Activated CD8-positive, alpha-beta memory T cell treated with anti-CD3 and anti-CD28 coated beads, Interleukin-2, amount 10 ng/mL, durations not matched to agents 7 days and 5 days (primary cell): ENCODE measurements at places on chromosomes 4 and X. TPM values are rescaled to one million over a fixed set of nuclear protein-coding genes. Genes with fewer than 3 reads are reported as not detected.

DNA sequence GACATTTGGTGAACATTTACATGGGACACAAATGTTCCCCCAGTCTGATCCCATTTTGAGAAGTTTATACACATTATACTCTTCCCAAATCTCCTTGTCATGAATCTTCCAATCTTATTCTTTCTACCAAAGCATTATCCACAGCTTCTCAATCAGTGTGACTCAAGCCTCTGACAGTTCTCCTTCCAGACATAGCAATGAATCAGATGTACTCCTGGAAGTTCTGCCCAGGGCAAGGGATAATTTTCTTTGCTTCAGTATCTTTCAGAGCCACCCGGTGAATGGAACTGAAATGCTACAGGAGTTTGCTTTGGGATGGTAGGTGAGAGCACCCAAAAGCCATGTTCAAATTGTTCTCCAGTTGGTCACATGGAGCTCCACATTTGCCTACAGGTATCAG lies 145.5 kb downstream of the ANXA5 start:
- DNase-seq: no peak
- H3K4me3 ChIP-seq: no peak overlapping the region
- H3K27ac ChIP-seq: no peak overlapping the region

The MAGEB2 gene
- total RNA-seq: not detected

The C4orf36 gene
- total RNA-seq: not detected

DNA sequence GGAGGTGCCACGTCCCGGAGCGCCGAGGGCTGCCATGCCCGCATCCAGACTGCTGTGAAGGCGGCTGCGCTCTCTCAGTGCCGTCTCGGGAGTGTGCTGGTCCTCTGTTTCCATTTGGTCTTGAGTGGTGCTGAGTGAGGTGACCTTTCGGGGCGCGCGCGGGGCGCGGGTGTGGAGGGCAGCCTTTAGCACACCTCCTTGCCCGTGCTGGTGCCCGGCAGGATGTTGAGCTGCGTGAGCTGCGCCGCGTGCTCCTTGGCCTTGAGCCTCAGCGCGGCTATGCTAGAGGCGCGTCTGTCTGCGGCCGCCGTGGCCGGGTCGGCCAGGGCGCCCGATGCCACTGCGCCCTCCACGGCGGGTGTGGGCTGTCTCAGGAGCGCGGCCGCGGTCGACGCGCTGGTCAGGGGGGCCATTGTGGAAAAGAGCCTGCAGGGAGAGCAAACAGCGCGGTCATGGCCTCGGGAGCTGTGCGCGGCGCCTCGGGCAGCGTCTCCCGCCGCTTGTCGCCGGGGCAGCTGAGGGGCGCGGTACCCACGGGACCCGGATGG lies 11.2 kb downstream of the ARX start:
- H3K36me3 ChIP-seq: peaks cover 4% of the 10 kb centered on the region
- H3K4me3 ChIP-seq: no peak overlapping the region
- H3K4me1 ChIP-seq: peaks cover 13% of the 10 kb centered on the region
- H3K27ac ChIP-seq: no peak overlapping the region
- no peak for DNase-seq

- H3K27me3 ChIP-seq: peaks cover 15% of the 10 kb centered on the region
- no peaks in the 10 kb centered on the region for H3K36me3 ChIP-seq
- H3K27ac ChIP-seq: no peak overlapping the region
- H3K4me3 ChIP-seq: no peak overlapping the region
- DNase-seq: no peak
These were observed 65.9 kb downstream of the WWC2 start for GRCh38 chr4:183164963-183165362.

The RHOH gene
- 136 TPM for total RNA-seq

The MAP7D3 gene
- 13.9 TPM for total RNA-seq

DNA sequence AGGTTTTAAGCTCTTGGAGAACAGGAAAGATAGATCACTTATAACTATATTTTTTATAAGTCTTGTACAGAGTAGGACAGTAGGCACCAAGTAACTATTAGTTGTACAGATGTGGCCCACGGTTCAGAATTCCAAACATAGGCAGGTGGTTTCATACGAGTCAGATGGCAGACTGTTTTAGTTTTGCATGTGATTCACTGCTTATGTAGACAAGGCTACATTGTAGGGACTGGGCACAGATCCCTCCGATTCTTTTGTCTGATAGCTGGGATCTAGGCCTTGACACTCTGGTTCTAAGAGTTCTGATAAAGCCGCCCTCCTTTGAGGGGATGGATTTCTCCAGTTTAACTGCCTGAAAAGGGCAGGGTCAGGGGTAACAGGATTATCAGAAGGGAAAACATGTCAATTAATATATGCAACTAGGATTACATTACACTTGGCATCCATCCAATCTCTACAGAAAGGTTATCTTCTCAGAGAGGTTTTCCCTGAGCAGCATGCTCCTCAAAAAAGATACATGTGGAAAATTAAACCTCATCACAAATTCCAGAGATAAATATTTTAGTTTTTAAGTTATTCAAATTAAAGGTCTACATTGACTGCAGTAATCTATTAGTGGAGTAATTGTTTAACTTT lies 87.8 kb downstream of the SPRY1 start:
- no peaks in the 10 kb centered on the region for H3K27me3 ChIP-seq
- no peak overlapping the region for H3K4me3 ChIP-seq
- H3K36me3 ChIP-seq: no peaks in the 10 kb centered on the region
- peaks cover 18% of the 10 kb centered on the region for H3K4me1 ChIP-seq
- H3K27ac ChIP-seq: no peak overlapping the region
- DNase-seq: no peak

The PRDM8 gene
- total RNA-seq: 21.7 TPM

DNA sequence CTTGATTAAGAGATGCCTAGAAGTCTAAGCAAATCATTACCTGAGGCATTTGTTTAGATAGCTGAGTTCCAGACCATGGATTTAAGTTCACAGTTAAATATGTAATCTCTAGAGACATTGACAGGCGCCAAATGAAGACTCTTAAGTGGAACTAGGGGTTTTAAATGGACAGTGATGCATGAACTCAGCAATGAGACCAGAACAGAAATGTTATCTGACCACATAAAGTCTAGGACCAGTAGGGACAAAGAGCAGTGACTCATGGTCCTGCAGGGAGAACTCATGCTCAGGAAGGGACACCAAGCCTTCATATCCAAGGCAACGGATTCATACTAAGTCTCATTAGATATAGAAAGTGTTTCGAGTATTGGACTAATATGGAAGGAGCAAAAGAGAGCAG lies 152.3 kb downstream of the PPARGC1A start:
- H3K27me3 ChIP-seq: no peaks in the 10 kb centered on the region
- no peak overlapping the region for H3K4me3 ChIP-seq
- H3K36me3 ChIP-seq: no peaks in the 10 kb centered on the region
- H3K4me1 ChIP-seq: no peaks in the 10 kb centered on the region

The CLOCK gene
- 9.4 TPM for total RNA-seq

The DIAPH2 gene
- total RNA-seq: 7.9 TPM

The REST gene
- total RNA-seq: 46.5 TPM

The ODAM gene
- total RNA-seq: not detected

The CNGA2 gene
- not detected for total RNA-seq

The STATH gene
- not detected for total RNA-seq

The EMD gene
- 64.6 TPM for total RNA-seq

GRCh38 chr4:138450546-138451275 lies 208.6 kb upstream of the SLC7A11 start:
- no peaks in the 10 kb centered on the region for H3K36me3 ChIP-seq
- no peaks in the 10 kb centered on the region for H3K4me1 ChIP-seq
- H3K27ac ChIP-seq: no peak overlapping the region
- DNase-seq: no peak

The NOA1 gene
- total RNA-seq: 23.0 TPM

The CA5B gene
- total RNA-seq: 12.7 TPM

The SPANXA1 gene
- total RNA-seq: not detected

DNA sequence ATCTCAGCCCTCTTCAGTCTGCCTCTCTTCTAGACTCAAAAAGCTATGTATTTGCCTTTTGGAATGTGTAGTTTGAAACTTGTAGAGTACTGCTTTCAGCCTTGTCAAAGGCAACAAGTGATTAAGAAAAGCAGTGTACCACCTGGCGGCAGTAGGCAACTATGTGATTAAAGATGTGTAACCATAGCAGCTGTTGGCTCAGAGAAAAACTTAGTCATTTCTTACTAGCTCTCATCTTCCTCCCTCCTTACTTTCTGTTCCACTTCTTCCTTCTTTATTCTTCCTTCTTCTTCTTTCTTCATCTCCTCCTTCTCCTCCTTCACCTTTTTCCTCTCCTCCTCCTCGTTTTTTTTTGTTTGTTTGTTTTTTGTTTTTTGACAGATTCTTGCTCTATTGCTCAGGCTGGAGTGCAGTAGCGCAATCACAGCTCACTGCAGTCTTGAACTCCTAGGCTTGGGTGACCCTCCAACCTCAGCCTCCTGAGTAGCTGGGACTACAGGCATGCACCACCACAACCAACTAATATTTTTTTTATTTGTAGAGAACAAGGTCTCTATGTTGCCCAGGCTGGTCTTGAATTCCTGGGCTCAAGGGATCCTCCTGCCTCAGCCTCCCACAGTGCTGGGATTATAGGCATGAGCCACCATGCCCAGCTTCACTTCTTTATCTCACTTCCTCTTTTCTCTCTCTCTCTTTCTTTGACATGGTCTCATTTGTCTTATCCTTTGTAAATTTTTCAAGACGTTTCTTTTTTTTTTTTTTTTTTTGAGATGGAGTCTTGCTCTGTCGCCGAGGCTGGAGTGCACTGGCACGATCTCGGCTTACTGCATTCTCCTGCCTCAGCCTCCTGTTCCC lies 32.6 kb downstream of the ABHD18 start:
- H3K36me3 ChIP-seq: peaks cover 59% of the 10 kb centered on the region
- peaks cover 29% of the 10 kb centered on the region for H3K4me1 ChIP-seq
- H3K4me3 ChIP-seq: no peak overlapping the region
- H3K27me3 ChIP-seq: no peaks in the 10 kb centered on the region

- peaks cover 10% of the 10 kb centered on the region for H3K4me1 ChIP-seq
- no peaks in the 10 kb centered on the region for H3K27me3 ChIP-seq
- peaks cover 2% of the 10 kb centered on the region for H3K36me3 ChIP-seq
- H3K27ac ChIP-seq: no peak overlapping the region
- no peak overlapping the region for H3K4me3 ChIP-seq
- no peak for DNase-seq
These were observed 41.7 kb downstream of the ATP11C start for GRCh38 chrX:139890991-139891700.

The CSAG1 gene
- total RNA-seq: not detected

DNA sequence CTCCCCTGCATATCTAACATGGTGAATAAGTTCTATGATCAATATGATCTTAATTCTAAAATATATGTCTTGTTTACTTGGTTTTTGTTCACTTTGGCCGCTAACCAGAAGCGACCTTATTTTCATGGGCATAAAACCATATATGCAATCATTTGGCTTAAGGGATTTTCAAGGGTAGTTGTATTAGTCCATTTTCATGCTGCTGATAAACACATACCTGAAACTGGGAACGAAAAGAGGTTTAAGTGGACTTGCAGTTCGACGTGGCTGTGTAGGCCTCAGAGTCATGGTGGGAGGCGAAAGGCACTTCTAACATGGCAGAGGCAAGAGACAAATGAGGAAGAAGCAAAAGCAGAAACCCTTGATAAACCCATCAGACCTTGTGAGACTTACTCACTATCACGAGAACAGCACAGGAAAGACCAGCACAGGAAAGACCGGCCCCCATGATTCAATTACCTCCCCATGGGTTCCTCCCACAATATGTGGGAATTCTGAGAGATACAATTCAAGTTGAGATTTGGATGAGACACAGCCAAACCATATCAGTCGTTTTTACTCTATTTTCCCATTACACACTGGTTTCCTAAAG lies 114.3 kb upstream of the CPEB2 start:
- no peak for DNase-seq
- no peaks in the 10 kb centered on the region for H3K36me3 ChIP-seq
- no peak overlapping the region for H3K4me3 ChIP-seq
